ENCODE measurements at places on chromosomes 16 and 17.
A peak's percentile ranks its signal among the peaks of the same experiment; 100 is the strongest.

DNA sequence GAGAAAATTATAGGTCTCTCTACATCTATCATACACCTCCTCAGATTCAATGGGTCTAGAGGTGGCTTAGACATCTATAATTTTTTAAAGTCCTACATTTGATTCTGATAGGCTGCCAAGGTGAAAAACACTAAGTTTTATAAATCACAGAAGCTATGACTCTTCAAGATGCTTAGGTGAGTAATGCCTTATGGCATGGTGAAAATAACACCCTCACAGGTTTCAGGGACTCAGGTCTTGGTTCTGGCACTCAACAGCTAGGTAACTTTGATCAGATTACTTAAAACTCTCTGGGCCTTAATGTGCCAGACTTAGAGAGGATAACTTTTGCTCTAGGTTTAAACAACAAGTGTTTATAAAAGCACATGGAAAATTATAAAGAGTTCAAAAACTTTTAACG lies 2.0 kb upstream of the COX10 start:
- DNase-seq = no peak

DNA sequence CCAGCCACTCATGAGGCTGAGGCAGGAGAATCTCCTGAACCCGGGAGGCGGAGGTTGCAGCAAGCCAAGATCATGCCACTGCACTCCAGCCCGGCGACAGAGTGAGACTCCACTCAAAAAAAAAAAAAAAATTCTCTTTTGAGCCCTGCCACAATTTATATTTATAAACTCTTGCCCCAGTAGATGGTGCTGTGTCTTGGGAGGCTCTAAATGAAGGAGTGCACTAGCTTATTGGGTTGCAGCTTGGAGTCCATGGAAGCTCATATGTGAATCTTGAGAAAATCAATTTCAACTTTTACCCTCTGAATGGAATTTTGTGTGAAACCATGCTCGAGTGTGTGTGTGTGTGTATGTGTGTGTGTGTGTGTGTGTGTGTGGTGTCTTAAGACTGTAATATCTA lies 420.1 kb downstream of the HS3ST4 start:
- DNase-seq = no peak

DNA sequence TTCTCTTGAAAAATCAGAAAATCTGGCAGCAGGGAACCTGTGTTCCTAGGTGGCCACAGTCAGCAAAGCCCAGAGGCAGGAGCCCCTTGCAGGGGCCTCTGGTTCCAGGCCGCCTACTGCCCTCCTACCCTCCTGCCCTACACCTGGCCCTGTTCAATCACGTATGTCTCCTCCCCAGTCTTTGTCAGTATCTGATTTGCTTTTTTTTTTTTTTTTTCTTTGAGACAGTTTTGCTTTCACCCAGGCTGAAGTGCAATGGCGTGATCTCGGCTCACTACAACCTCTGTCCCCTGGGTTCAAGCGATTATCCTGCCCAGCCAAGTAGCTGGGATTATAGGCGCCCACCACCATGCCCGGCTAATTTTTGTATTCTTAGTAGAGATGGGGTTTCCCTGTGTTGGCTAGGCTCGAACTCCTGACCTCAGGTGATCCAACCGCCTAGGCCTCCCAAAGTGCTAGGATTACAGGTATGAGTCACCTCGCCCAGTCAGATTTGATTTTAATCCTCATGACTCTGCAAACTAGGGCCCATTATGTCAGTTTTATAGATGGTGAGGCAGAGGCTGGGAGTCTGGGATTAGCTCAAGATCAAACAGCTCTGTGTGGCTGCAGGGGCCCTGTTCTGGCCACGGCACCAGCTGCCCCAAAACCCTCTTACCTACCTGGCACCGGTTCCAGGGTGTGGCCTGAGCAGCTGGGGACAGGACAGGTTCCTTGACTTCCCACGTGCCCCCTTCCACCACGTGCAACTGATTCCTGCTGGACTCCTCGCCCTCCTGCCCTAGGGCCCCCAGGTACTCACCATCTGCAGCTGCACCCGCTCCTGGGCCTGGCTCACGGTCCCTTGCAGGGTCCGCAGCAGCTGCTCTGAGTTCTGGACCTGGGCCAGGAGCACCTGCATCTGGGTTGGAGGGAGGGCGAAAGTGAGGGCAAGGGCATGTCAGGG lies 14.7 kb downstream of the RABEP2 start:
- DNase-seq = peak; percentile 14

- no peak for DNase-seq
These were observed 10.8 kb upstream of the RIPOR1 start for GRCh38 chr16:67517661-67518423.

- no peak for DNase-seq
These were observed 26.1 kb upstream of the FOXF1 start for GRCh38 chr16:86484240-86484639.

DNA sequence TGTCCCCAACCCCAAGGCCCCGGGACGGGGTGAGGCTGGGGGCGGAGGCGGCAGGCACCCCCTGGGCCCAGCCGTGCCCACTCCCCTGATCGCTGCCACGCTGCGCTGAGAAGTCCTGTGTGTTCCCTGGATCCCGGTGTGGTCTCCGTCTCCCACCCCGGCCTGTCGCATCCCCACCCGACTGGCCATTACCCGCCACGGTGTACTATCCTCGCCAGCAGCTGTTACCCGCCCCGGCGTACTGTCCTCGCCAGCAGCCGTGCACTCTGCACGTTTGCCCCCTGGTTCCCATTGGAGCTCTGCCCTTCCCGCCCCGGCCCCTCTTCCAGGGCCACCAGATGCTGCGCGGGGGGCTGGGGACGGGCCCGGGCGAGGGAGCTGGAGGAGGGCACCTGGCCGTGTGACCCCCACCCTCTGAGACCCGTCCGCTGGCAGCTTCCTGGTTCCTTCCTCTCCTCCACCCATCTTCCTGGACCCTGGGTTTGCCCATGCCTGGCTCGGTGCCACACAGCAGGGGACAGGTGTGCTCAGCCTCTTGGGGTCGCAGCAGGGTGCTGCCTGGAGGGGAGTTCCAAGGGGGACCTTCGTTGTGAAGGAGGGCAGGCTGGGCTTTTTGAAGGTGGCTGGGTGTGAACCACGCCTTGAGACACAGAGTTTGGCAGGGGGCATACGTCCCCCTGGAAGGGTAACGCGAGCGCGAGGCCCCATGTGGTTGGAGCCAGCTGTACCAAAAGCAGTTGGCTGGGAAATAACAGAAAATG lies 19.7 kb downstream of the BAHCC1 start:
- no peak for DNase-seq

- no peak for DNase-seq
These were observed 91.8 kb downstream of the TMEM132E start for GRCh38 chr17:34671191-34671590.

DNA sequence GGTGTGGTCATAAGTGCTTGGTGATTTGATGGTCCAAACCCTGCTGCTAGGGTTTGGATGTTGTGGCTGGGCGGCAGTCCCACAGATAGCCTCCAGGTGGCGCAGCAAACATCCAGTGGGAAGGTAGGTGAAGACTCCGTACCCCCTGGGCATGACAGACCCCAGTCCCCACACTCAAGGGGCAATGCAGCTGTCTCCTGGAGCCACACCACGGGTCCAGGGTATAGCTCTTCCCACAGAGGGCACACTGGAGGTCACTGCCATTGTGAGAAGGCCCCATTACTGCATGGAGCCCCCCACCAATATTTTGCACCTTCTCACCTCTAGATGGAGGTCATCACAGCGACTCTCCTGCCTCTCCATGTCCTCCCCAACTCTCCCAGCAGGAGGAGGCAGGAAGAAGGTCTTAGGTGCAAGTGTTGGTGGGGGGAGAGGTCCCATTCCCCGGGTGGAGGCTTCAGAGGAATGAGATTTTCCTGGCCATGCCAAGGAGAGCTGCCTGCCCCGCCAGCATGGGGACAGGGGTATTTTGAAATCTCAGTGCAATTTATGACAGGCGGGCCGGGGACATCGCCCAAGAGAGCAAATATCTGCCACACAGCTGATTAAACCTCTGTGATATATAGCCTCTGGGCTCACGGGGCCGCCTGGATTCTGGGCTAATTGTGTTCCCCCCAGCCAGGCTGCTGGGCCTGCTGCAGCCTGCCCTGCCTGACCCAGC lies 17.1 kb upstream of the C17orf113 start:
- peak; percentile 66 for DNase-seq

DNA sequence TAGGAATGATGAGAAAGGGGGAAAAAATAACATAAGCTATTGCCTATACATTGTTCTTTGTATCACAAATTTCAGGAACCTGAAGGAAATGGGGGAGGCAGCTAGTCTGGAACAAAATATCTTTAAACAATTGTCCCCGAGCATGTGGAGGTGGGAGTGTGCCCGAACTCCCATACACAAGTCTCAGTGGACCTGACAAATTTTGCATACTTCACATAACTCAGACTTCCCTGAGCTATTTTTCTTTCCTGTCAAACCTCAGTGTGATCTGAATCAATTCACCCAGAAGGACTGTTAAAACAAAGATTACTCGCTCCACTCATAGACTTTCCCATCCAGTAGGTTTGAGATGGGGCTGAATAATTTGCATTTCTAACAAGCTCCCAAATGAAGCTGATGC lies 1.6 kb upstream of the XPO6 start:
- DNase-seq = no peak

DNA sequence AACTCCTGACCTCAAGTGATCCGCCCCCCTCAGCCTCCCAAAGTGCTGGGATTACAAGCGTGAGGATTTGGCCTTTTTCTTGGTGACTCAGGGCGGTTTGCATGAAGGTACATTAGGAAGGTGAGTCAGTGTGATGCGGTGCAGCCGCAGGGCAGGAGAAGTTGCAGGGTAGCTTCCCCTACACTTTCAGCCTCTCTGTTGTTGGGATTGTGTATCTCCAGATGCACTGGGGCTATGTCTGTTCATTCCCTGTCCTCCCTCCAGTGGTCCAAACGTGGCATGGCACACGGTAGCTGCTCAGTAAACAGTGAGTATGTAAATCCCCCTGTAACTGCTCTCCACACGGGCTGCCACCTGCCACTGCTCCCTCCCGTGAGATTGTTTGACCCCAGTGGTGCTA lies 109.1 kb upstream of the CDC42EP4 start:
- no peak for DNase-seq

GRCh38 chr16:54325616-54326265 lies 39.2 kb upstream of the IRX3 start:
- no peak for DNase-seq

DNA sequence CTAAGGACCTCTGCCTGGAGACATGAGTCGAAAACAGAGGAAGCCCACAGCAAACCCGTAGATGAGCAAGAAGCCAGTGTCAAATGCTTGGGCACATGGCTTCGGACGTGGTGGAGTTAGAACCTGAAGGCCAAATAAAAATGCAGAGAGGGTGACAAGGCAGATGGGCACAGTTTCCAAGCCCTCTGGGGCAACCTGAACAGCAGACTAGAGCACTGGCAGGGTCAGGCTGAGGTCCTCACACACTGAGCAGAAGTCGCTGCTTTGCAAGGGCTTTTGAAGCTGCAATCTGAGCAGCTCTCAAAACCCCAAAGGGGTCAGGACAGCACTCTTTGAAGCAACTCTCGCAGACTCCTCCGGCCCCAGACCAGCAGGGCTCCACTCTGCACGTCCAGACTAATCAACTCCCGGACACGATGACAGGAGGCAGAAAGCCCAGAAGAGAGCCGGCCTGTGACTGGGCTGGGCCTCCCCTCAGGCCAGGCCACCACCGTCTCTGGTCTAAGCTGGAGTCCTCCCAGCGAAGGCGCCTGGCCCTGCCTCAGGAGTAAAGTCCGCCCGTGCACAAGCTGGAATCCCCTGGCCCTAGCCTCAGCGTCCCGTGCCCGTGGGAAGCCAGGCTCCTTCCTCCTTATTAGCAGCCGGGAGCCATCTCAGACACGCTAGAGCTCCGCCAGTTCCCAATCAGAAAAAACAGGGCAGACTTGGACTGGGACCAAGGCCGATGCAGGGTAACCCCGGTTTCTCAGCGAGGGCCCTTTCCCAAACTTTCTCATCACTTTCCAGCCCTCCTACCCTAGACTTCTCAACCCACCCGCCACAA lies 924 bp downstream of the SMARCD2 start:
- no peak for DNase-seq

DNA sequence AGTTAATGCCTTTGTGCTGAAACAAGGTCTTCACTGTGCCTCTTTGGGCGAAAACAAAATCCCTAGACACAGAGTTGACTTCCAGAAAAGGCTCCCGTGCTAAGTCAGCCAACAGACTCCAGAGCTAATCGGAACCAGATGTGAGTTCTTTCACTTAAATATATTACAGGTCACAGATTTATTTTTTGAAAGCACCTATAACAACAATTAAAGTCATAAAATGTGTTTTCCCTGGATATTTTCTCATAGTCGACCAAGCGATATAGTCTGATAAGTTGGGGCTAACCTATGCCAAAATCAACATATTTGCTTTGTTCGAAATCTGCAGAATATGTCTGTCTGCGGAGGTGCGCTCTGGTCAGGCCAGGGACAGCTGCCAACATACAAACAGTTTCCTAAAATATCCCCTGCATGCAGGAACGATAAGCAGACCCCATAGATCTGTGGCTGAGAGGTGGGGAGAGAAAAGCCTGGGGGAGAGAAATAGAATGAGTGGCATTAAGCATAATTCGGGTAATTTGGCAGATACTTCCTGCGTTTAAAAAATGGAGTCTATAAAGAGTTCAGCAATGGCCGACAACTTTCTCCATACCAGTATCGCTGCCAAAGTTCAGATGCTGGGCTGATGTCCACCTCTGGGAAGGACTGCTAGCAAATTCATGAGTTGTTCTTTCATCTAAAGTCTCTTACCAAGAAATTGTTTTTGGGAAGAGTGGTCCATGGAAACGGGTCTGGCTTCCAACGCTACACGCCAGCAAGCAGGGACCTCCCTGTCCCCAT lies 50.8 kb upstream of the MYH10 start:
- no peak for DNase-seq

- no peak for DNase-seq
These were observed 10.2 kb upstream of the ZNF18 start for GRCh38 chr17:12007466-12007865.

DNA sequence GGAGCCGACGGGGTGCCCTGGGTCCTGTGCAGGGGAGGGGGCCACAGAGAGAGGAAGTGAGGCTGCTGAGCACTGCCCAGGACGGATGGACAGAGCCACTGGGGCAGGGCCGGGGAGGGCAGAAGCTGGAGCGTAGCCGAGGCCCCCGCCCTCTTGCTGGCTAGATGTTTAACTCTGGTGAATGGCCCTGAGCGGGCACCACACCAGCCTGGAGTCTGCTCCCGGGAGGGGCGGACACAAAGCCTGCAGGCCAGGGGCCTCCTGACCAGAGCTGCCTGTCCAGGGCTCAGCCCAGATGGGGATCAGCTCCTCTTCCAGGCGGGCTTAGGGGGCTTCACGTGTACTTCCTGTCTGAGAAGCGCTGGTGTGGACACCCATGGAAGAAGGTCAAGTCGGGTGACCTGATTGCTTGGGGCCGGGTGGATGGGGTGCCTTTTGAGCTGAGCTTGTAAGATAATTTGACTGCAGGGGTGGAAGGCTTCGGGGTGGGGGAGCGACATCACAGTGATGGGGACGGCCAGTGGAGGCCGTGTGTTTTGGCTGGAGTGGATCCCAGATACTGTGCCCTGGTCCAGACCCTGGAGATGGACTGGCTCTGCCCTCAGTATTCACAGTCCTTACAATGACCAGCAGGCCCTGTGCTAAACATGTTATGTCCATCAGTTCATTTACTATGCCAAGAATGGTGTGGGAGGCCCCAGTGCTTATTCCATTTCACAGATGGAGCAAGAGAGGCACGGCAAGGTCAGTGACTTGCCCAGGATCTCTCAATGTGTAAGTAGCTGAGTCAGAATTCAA lies 33.7 kb upstream of the CIBAR2 start:
- no peak for DNase-seq
